ENCODE measurements at places on chromosomes 3 and 15.
A peak's percentile ranks its signal among the peaks of the same experiment; 100 is the strongest.

DNA sequence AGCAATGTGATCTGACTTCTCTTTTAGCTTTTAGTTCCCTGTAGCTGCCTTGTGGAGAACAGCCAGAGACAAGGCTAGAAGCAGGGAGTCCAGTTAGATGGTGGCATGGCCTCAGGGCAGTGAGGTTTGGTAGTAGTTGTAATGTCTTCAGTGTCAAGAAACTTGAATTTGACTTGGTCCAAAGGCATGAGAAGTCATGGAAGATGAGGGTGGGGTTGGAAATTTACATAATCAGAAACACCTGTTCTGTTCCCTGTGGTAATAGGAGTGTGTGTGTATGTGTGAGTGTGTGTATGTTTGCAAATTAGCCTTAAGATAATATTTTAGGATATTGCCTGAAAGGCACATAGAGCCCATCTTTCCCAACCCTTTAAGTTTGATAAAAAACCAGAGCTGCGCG is 55.2 kb upstream of the GCNT3 start:
- no peak for DNase-seq

- DNase-seq: peak; percentile 80
Observed at GRCh38 chr3:30511524-30512251, 94.7 kb upstream of the TGFBR2 start.

DNA sequence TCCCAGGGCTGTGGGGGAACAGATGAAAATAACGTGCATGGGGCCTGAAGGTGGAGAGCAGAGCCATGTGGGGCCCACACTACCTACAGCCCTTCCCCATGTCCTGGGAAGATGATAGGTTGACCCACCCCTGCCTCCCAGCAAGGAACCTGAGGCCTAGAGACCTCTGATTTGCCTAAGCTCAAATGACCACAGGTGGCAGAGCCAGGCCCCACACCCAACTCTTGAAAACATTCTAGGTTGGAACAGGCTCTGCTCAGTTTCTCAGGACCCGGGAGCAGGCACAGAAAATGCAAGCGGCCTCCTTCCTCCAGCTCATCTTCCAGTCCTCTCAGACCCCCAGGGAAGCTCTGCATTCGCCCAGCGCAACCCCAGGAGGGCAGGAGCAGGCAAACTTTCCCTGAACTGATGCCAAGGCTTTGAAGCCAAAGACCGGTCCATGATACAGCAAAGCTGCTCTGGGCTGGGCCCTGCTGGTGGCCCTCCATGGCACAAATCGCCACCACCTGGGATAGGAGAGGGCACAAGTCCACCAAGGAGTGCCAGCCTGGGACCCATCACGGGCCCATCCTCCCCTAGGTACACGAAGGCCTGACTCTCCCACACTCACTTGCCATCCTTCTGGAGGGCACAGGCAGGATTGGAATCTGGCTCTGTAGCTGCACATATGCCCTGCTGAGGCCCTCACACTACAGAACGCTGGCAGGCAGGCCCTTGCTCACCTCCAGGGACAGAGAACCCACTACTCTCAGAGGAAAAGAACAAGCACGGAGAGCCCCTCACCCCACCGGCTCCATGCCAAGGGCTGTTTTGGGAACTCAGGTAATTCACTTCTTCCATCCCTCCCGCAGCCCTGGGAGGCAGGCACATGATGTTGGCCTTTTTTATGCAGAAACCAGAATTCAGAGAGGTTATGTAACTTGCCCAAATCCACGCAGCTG is 51.0 kb upstream of the FURIN start:
- no peak for DNase-seq

- no peak for DNase-seq
Observed at GRCh38 chr15:92941668-92942067, 41.5 kb downstream of the CHD2 start.

- no peak for DNase-seq
Observed at GRCh38 chr3:64272271-64272670, 47.0 kb upstream of the PRICKLE2 start.

DNA sequence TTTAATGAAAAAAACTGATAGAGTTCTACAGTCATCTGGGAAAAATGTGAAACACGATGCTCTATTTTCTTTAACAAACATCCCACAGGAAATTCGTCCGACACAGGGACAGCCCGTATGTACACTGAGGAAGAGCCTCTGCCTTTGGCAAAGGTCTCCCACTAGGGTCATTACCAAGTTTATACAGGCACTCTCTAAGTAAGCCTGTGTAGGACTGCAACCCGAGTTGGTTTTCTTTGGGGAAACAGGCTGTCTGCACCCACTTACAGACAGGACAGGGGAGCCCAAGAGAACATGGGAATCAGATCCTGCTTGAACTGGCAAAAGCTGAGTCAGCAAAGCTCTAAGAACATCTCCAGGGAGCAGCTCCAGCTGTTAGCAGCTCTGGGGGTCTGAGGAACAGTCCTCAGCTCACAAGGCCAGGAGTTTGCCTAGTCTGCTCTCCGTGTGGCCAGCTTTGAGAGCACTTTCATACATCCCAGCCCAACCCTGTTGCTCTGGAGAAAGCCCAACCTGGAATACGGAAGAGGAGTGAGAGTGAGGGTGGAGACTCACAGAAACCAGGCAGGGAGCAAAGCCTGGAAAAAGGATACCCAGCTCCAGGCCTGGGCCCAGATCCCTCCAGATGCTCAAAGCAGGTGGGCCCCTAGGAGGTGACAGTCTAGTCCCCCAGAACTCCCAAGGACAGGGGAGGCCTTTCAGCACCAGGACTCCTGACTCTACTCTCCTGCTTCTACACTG is 1.9 kb downstream of the TBC1D2B start:
- no peak for DNase-seq

DNA sequence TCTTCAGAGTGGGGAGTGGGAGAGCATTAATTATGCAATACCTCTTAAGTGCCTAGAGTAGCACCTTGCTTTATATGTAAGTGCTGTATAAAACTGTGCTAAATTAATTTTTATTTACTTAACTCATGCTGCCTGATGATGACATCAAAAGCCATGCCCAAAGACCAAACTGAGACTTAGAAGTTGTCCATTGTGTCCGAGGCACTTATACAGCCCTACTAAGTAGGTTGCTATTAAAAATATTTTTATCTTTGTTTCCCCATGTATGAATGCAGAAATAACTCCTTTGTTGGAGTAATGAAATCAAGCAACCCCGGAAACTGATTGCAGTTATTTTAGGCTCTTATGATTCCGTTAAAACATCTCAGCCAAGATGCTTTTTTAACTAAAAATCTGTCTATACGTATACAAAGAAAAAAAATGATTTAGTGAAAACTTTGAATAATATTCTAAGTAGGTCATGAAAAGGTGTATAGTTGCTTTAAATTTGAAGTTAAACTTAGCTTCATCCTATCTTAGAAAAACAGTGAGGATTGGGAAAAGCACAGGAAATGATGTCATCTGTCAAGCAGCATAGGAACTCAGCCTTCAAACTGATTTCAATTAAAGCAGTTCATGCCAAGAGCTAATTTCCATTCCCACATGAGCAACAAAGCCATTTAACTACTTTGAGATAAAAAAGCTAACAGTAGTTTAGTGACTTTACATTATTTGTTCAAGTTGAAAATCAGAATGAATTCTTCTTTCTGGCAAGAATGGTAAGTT is 43.0 kb downstream of the FBN1 start:
- no peak for DNase-seq

- DNase-seq: no peak
Observed at GRCh38 chr15:50183112-50183794, 1.3 kb downstream of the SLC27A2 start.

DNA sequence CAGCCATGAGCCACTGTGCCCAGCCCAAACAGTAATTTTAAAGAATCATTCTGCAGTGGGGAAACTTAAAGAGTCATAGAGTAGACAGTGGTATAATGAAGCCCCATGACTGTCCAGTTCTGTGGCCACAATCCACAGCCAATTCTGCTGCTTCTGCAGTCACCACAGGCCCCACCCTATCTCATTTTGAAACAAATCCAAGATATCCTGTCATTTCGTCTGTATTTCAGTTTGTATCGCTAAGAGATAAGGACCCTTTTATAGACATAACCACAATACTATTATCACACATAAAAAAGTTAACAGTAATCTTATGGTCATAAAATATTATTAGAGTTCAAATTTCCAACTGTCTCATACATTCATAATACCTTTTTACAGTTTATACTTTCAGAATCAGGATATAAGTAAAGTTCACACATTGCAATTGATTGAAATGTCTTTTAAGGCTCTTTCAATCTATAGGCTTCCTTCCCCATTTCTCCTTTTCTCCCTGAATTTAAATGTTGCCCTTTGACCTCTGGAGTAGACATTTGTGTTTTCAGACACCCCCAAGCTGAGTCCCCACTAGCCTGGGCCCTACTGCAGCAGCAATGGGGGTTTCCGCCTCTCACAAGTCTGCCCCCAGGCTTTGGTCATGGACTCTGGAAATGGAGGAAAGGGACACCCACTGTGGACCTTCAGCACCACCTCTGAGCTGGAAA is 4.2 kb upstream of the NUP210 start:
- no peak for DNase-seq

GRCh38 chr15:69451951-69452691 is 497 bp upstream of the RPLP1 start:
- DNase-seq: no peak

DNA sequence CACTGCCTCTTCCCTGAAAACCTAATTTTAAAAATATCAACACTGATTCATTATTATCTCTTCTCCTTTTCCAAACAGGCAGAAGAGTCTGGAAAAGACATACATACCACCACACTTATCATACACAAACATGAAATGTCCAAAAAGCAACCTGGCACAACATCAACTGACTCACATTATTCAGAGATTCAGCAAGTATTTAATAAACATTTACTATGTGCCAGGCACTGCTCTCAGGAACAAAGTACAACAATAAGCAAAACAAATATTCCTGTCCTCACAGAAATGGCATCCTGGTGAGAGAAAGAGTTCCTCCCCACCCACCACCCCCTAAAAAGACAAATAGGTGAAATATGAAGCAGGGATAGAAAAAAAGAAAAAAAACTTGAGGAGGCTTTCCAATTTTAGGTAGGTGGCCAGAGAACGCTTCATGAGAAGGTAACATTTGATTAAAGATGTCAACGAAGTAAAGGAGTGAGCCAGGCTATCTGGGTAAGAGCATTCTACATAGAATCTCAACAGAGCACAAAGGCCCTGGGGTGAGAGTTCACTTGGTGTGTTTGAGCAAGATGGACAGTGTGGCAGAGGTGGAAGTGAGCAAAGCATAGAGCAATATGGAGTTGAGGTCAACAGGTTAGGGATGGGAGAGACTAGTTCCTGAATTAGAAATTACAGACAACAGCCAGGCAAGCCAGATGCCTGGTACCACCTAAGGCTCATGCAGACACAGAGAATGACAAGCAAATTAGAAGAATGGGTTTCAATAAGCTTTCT is 141.7 kb downstream of the OSBPL10 start:
- no peak for DNase-seq

GRCh38 chr3:6142707-6143106 is 718.2 kb upstream of the GRM7 start:
- no peak for DNase-seq

GRCh38 chr3:154864947-154865346 is 215.2 kb upstream of the MME start:
- DNase-seq: no peak

- DNase-seq: no peak
Observed at GRCh38 chr3:117600112-117600511, 890.5 kb downstream of the TUSC7 start.

GRCh38 chr3:120742849-120743365 is 363 bp downstream of the GTF2E1 start:
- DNase-seq: no peak

- DNase-seq: no peak
Observed at GRCh38 chr3:17125738-17126442, 241.1 kb downstream of the PLCL2 start.

DNA sequence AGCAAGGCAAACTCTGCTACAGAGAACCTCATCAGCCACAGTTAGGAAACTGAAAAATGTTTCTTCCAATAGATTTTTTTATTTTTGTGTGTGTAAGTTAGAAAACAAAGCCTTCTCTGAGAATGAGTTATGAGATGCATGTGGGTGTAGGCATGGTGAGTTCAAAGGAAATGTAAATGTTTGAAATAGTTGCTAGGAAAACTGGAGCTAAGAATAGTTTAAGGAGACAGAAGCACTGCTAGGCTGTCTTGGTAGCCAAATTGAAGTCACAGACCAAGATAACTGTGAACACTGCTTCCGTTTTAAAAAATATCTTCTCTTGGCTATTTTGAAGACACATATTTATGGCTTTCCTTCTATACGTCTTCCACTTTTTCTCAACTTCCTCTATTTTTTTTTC is 1501.2 kb upstream of the CADM2 start:
- DNase-seq: no peak

GRCh38 chr3:25520926-25521559 is 93.0 kb downstream of the RARB start:
- DNase-seq: no peak

DNA sequence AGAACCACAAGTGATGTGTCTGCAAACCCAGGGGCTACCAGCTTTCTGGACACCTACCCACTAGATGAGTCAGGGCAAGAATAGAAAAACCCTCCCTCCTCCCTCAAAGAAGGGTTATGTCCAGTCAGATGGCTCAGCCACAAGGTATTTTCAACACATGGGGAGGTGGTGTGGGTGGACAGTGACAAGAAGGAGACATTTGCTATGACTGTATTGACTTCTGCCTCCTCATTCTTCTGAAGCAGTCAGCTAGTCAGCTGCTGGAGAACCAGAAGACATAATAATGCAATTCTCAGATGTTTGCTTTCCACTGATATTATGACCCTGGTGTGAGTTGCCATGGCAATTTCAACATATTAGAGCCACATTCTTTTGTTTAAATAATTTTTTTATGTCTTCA is 66.7 kb upstream of the GOLGA8B start:
- no peak for DNase-seq

GRCh38 chr15:40915116-40915661 is 14.0 kb upstream of the DLL4 start:
- no peak for DNase-seq

GRCh38 chr3:134153761-134154160 is 96.9 kb downstream of the RYK start:
- no peak for DNase-seq

DNA sequence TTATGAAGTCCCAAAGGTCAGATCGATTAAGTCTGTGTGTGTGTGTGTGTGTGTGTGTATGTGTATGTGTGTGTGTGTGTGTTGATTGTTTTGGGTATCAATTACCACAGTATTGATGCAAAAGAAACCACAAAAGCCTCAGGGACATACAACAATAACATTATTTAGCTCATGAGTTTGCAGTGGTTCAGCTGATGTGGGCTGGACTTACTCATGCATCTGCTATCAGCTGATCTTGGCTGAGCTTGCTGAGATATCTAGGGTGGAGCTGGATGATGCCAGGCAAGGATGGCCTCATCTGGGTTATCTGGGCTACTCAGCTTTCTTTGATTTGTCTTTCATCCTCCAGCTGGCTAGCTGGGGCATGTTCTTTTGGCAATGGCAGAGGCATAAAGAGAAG is 82.4 kb upstream of the PRR23C start:
- no peak for DNase-seq

- peak; percentile 48 for DNase-seq
Observed at GRCh38 chr3:140863580-140864009, 78.0 kb upstream of the SLC25A36 start.

DNA sequence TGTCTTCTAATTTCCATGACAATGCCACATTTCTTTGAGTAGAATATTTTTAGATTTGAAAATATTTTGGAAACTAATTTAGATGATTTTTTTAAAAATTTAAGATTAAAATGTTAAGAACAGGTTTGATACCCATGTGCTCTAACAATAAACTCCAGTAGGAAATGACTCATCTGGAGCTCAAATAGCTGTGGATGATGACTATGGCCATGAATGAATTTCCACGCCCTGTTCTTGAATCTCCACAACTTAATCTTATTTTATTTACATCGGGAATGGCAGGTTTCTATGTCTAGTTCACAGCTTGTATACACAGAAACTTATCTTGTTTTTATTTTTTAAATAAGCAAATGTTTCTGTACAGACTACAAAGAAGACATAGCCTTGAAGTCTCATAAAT is 726.8 kb downstream of the NAALADL2 start:
- no peak for DNase-seq

Data from NCI-H460 (cell line).